Stimulated activated CD4-positive, alpha-beta T cell treated with anti-CD3 and anti-CD28 coated beads, Interleukin-15, amount 100 ng/mL, for 1 hour (primary cell): ENCODE measurements at places on chromosomes 4 and X.

GRCh38 chrX:7891928-7892327 is 35.3 kb downstream of the PNPLA4 start:
- no peak for DNase-seq

GRCh38 chrX:142054094-142054493 is 150.4 kb downstream of the MAGEC1 start:
- no peak for DNase-seq

- DNase-seq, result no peak
Observed at GRCh38 chrX:78931814-78932213, 13.4 kb upstream of the P2RY10 start.

DNA sequence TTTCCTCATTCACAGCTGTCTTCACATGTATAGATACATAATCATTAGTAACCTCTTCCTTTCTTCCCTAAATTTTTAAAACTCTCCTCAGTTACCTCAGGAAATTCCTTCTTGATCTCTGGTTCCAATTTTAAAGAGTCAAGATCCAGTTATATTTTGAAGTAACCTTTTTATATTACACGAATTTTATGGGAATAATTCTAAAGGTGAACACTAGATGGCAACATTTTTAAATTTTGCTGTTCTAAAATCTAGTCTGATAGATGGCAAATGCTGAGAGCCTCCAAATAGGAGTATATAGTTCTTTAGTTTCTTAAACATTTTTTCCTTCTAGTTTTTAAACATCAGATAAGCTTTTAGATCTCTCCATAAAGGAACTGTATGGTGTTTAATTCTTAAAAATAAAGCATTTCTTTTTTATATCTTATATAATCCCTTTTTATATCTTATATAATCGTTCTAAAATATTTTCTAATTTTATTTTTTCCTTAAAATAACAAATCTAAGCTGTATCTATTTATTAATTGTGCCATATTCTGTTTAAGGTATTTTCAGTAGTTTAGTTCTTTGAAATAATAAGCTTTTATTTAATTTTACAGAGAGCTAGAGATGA is 37.9 kb upstream of the PAPSS1 start:
- DNase-seq, result no peak

DNA sequence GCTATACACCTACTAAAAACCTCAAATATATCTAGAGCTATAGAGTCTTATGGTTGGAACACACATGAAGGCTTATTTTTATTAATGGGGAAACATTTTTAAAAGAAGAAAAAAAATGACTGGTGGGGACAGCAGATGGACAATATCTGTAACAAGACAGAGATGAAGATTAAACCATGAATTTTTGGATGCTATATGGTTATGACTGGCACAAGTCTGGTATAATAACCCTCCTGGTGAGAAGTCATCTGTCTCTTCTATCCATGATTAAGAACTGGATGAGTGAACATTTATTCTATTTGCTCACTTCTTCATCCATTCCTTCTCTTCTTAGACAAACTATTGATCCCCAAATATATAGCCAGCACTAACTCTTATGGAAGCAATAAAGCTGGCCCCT is 104.4 kb downstream of the EFHC2 start:
- DNase-seq, result no peak

DNA sequence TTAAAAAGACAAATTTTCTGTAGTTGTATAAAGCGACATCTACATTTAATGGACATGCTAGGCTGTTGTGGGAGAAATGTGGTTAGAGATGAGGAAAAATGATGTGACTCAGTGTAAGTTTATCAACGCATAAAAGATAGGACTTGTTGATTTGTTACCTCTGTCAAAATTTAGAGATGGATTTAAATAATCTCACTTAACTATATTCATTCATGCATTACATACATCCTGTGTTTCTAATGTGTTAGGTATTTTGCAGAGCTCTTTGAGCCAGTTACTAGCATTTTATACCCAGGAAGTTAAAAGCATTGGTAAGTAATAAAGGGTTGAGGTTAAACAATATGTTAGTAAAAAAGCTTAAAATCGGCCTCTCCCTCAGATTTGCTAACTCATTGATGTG is 34.3 kb downstream of the METAP1 start:
- DNase-seq, result no peak

DNA sequence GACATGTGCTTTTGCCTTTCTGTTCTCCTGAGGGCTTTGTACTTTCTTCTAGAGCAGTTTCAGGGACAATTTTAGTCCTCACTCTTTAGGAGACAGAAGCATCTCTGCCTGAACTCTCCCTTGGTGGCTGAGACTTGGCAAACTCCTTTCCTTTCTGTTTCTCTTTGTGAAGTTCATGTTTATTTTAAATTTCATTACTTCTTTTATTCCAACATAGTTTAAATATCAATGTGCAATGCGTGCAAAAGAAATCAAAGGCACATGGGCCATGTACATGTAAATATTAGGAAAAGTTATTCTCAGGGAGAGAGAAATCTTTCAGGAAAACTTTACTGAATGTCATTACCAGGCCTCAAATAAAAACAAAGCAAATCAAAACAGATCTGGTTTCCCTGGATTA is 177.6 kb downstream of the RNF150 start:
- no peak for DNase-seq

DNA sequence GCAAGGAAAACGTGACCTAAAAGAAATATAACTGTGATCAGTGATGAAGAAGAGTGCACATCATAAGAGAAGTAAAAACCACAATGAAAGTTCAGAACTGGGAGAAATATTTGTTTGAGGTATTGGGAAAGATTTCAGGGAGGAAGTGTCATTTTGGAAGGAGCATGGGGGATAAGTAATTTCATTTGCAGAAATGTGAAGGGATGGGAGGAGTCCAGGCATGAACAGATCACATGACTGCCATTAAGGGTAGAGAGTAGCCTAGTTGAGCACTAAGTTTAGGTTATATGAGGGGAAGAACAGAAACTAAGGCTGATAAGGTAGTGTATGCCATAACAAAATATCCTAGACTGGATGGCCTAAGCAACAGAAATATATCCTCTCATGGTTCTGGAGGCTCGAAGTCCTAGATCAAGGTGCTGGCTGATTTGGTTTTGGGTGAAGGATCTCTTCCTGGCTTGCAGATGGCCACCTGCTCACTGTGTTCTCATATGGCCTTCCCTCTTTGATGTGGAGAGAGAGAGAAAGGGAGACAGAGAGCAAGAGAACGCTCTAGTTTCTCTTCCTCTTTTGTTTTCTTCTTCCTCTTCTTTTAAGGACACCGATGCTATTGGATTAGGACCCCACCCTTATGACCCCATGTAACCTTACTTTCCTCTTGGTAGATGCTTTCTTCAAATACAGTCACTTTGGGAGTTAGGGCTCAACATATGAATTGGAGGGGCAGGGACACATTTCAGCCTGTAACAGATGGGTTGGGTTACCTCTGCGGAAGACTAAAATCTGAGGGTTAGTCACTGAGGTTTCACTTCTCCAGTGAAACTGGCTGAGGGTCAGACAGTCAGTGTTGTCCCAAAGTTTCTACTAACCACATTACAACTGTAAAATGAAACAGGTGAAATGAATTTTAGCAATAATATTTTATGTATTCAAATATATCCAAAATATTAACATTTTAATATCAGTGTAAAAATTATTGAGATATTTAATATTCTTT is 77.9 kb downstream of the EGF start:
- DNase-seq, result no peak

DNA sequence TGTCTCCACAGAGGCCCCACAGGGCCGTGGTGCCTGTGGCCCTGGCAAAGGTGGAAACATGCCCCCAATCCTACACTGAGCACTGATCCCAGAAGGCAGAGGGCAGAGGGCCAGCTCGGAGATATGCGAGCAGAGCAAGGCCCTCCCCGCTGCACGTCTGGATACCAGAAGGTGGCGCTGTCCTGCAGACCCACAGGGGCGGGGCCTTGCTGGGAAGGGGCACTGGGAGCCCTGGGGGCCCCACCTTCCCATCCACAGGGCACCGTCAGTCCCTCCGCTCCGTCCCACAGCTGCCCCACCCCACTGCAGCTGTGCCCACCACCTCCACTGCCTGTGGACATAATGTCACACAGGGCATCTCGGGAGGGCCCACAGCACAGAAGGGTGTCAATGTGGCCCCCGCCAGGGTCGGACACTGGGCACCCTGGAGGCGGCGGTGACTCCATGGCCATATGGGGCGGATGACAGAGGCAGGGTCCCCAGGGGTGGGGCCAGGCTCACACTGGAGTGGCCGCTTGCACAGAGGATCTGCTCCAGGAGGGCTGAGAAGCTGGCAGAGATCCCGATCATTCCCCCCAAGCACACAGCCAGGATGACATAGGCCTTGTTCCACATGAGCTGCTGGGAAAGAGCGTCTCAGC is 4.8 kb downstream of the SLC49A3 start:
- no peak for DNase-seq

DNA sequence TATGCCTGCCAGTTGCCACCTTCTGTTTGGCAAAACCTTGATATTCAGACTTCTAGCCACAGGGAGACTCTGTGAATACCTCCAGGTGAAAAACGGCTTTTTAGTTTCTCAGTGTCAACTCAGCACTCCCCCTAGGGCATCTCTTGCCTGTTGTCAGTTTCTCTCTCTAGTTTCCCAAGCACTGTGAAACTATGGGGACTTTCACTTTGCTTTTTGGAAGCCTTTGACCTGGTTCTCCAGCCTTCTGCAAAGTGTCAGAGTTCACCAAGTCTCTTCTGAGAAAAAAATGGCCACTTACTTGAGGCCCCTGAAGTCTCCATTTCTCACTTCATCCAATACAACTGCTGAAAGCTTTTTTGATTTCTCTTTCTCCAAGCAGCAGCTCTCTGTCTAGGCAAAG is 521.5 kb downstream of the INPP4B start:
- DNase-seq, result no peak

- DNase-seq, result no peak
Observed at GRCh38 chr4:100870940-100871772, 353.3 kb upstream of the EMCN start.

GRCh38 chrX:56029691-56030090 is 202.5 kb upstream of the KLF8 start:
- DNase-seq, result no peak

DNA sequence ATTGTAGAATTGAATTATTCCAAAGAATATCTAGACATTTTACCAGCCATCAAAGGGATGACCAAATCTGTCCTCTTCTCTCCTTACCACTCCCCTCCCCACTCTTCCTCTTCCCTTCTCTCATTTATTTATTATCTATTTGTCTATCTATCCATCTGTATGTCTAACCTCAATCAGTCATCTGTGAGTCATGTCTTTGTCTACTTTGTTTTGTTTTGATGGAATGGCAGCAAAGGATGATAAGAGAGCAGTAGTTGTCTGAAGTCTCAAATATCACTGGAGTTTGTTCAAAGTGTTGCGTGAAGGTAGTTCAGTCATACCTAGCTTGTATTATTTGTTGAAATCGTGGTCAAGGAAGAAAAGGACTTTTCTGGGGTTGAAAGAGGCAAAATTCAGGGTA is 34.7 kb upstream of the PGRMC2 start:
- DNase-seq, result no peak

DNA sequence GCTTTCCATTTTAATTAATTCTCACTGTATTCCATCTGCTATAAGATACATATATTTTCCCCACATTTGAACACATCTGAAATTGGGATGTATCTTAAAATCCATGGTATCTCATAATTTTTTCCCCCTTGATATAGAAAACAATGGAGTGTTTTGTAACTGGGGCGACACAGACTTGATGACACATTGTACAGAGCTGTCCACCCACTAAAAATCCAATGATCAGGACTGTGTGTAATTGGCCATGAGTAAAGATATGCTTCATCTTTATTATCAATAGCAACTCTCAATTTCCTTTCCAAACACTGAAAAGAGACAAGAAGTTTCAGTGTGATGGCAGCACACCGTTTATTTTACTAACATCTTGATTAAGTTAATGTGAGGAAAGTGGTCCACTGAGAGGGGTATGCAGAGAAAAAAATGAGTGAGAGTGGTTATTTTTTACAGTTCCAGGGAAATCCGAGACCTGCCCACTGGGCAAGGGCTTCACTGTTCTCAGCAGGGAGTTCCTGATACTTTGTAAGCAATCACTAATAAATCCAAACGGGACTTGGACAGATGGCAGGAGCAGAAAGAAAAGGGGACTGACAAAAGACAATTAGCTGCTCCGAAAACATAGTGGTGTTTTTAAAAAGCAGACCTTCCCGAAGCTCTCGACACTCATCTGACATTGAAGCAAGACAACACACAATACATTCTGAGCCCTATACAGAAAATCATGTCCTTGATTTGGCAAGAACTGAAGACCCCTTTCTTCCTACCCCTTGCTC is 149.4 kb downstream of the TSPAN5 start:
- DNase-seq, result no peak

GRCh38 chrX:104343428-104344129 is 88.8 kb upstream of the ESX1 start:
- no peak for DNase-seq

GRCh38 chr4:93759506-93759905 is 69.0 kb upstream of the ATOH1 start:
- DNase-seq, result no peak

DNA sequence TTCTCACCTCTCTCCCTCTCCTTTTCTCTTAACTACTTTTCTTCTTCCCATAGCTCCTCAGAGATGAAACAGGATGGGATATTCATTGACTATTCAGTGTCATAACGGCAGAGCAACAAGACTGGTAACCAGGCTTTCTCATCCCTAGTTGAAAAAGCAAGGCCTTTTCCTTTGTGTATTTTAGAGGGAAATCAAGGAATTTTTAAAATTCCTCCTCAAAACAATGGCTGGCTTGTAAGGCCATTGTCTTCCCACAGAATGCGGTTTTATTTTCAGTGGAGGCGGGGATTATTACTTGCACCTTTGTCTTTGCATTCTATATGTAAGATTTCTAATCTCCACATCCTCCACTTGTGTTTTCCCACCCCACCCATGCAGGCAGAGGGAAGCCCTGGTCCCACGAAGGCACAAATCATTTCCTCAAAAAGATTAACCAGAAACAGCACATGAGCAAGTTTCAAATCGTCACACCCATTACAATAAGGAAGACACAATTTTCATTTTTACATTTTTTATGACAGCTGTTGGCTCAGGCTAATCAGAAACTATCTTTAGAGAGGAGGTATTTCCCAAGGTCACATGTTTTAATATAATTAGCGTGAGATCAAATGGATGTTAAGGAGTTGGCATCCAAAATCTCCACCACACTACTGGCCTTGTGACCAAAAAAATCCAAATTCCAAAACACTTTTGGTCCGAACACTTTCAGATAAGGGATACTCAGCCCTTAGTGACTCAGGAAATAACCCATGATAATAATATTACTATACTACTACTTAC is 53.0 kb upstream of the KDR start:
- no peak for DNase-seq

DNA sequence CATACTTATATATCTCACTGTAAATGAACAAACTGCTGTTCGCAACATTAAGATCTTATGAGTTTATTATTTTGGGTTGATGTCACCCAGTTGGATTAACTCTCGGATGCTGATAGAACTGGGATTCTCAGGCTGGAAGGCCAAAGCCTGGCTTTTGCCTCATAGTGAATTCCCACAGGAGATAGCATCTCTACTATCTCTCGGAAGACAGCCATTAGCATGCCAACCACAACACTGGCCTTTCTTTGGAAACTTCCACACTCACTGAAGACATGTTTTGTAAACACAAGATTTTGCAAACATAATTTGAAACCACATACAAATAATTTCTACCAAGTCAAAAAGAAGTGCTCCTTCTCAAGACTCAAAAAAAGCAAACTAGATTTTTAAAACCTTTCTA is 4.5 kb upstream of the ATP6AP2 start:
- DNase-seq, result no peak

GRCh38 chrX:87616371-87616770 is 98.8 kb downstream of the KLHL4 start:
- DNase-seq, result no peak

GRCh38 chr4:142901166-142901662 is 55.1 kb upstream of the INPP4B start:
- DNase-seq, result no peak
